ENCODE measurements at places on chromosomes 16 and 17. TPM values are rescaled to one million over a fixed set of nuclear protein-coding genes. Genes with fewer than 3 reads are reported as not detected.

The IL17C gene
- total RNA-seq, result not detected

The SLC16A6 gene
- 0.42 TPM for total RNA-seq

The VPS9D1 gene
- 9.1 TPM for total RNA-seq

The HOXB9 gene
- 0.30 TPM for total RNA-seq

The SOCS7 gene
- 15.6 TPM for total RNA-seq

The INCA1 gene
- total RNA-seq, result not detected

The CDRT4 gene
- 4.0 TPM for total RNA-seq

The CES3 gene
- total RNA-seq, result 0.89 TPM

The TBX21 gene
- total RNA-seq, result not detected

The PRR11 gene
- total RNA-seq, result 2.1 TPM

The CEP295NL gene
- 0.89 TPM for total RNA-seq

The TBC1D26 gene
- 0.18 TPM for total RNA-seq

The RAB26 gene
- total RNA-seq, result 3.0 TPM

The CCDC200 gene
- not detected for total RNA-seq

The HSPB9 gene
- total RNA-seq, result 0.14 TPM

The ZNF319 gene
- total RNA-seq, result 3.9 TPM

The WNT9B gene
- not detected for total RNA-seq

The CX3CL1 gene
- total RNA-seq, result under 0.01 TPM

The CASKIN1 gene
- 0.30 TPM for total RNA-seq

The GRAPL gene
- total RNA-seq, result not detected

The TBC1D3B gene
- 0.92 TPM for total RNA-seq

The KRT35 gene
- not detected for total RNA-seq

The CCL11 gene
- not detected for total RNA-seq

The ACSM3 gene
- 0.28 TPM for total RNA-seq

The LYZL6 gene
- not detected for total RNA-seq

The ACSM2B gene
- not detected for total RNA-seq

The CEP95 gene
- total RNA-seq, result 16.9 TPM

The LCAT gene
- total RNA-seq, result 6.5 TPM

The SULT1A2 gene
- total RNA-seq, result not detected

The MEIOB gene
- total RNA-seq, result not detected

The OR1E2 gene
- not detected for total RNA-seq

The TRPV3 gene
- total RNA-seq, result 0.65 TPM

The PDPK1 gene
- 30.3 TPM for total RNA-seq

The KIFC3 gene
- total RNA-seq, result 69.2 TPM

The ABCA5 gene
- 9.1 TPM for total RNA-seq

The DNAH9 gene
- total RNA-seq, result not detected

The PRKCB gene
- total RNA-seq, result under 0.01 TPM

The CIITA gene
- not detected for total RNA-seq

The DCXR gene
- total RNA-seq, result 48.7 TPM

The LRRC36 gene
- not detected for total RNA-seq

The SPEM2 gene
- not detected for total RNA-seq

The SMARCD2 gene
- total RNA-seq, result 65.2 TPM

The KCNJ18 gene
- total RNA-seq, result not detected

The CCL4 gene
- not detected for total RNA-seq

The GALK1 gene
- 27.9 TPM for total RNA-seq

The CLEC18B gene
- total RNA-seq, result 3.9 TPM

The RAB37 gene
- 0.23 TPM for total RNA-seq

The SGCA gene
- total RNA-seq, result 2.1 TPM

The MT2A gene
- 205 TPM for total RNA-seq

The RAB40C gene
- 11.3 TPM for total RNA-seq

The OR3A3 gene
- not detected for total RNA-seq

Measured in smooth muscle cell of the umbilical artery (primary cell).